Psoas muscle (tissue), 8 donors: ENCODE measurements at places on chromosomes 1 and 21. TPM values are rescaled to one million over a fixed set of nuclear protein-coding genes. Genes with fewer than 3 reads are reported as not detected.

Gene MPL
- total RNA-seq: not detected

Gene IFI44L
- 5.6 TPM for total RNA-seq

Gene PTGS2
- total RNA-seq: 0.53 TPM

- no peaks in the 10 kb centered on the region for H3K36me3 ChIP-seq
- H3K27me3 ChIP-seq: no peaks in the 10 kb centered on the region
- no peak for DNase-seq
- no peaks in the 10 kb centered on the region for H3K4me1 ChIP-seq
- H3K27ac ChIP-seq: no peak overlapping the region
- H3K4me3 ChIP-seq: no peak overlapping the region
Measured at GRCh38 chr1:177065430-177065829, 99.1 kb downstream of the ASTN1 start.

- DNase-seq: no peak
- no peak overlapping the region for H3K4me3 ChIP-seq
- H3K36me3 ChIP-seq: no peaks in the 10 kb centered on the region
- H3K4me1 ChIP-seq: no peaks in the 10 kb centered on the region
Measured at GRCh38 chr1:196152975-196153374, 455.3 kb downstream of the KCNT2 start.

DNA sequence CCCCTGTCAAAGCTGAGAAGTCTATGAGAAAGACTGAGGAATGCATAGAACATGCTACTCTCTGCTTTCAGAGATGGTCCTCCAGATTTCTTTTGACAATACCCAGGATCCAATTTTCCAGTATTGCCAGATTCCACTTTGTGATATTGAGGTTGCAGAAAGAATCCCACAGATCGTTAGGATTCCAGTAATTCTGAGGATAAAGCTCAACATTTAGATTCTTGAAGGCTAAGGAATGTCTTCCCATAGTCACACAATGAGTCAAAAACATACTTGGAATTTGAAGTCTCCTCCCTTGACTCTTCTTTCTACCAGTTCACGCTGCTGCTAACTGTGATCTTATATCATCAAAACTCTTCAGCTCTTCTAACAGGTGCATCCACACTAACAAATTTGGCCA lies 57.1 kb downstream of the TNFSF18 start:
- H3K27me3 ChIP-seq: no peaks in the 10 kb centered on the region
- no peak for DNase-seq
- no peak overlapping the region for H3K4me3 ChIP-seq

GRCh38 chr1:232386721-232387510 lies 243.0 kb downstream of the SIPA1L2 start:
- no peaks in the 10 kb centered on the region for H3K27me3 ChIP-seq
- no peak overlapping the region for H3K27ac ChIP-seq
- no peak overlapping the region for H3K4me3 ChIP-seq
- no peaks in the 10 kb centered on the region for H3K4me1 ChIP-seq
- H3K36me3 ChIP-seq: no peaks in the 10 kb centered on the region

DNA sequence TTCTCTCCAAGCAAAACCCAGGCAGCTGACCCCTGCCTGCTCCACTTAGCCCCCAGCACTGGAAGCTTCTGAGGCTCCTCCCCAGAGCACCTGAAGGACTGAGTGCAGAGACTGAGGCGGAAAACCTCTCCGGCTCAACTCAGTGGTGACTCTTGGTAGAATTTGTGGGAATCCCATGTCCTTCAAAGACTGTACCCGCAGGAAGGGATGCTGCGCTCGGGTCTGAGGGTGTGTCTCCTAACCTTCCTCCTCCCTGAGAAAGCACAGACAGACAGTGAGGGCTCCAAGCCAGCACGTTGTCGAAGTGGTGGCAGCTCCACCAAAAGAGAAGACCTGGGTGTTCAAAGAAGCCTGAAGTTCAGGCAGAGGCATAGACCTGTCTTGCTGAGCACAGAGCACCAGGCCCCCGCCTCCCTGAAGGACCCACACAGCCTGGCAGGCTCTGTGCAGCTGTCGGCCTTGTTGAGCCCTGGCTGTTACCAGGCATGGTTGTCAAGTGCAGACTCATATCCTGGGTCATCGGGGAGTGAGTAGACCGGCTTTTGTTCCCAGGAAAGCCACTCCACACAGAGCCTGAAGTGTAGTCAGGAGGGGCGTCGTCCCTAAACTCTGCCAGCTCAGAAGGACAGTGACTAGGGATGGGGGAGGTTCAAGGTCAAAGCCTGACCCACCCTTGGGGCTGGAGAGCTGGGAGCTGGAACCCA lies 36.7 kb downstream of the CSMD2 start:
- H3K27me3 ChIP-seq: no peaks in the 10 kb centered on the region
- no peaks in the 10 kb centered on the region for H3K36me3 ChIP-seq
- H3K4me1 ChIP-seq: no peaks in the 10 kb centered on the region

DNA sequence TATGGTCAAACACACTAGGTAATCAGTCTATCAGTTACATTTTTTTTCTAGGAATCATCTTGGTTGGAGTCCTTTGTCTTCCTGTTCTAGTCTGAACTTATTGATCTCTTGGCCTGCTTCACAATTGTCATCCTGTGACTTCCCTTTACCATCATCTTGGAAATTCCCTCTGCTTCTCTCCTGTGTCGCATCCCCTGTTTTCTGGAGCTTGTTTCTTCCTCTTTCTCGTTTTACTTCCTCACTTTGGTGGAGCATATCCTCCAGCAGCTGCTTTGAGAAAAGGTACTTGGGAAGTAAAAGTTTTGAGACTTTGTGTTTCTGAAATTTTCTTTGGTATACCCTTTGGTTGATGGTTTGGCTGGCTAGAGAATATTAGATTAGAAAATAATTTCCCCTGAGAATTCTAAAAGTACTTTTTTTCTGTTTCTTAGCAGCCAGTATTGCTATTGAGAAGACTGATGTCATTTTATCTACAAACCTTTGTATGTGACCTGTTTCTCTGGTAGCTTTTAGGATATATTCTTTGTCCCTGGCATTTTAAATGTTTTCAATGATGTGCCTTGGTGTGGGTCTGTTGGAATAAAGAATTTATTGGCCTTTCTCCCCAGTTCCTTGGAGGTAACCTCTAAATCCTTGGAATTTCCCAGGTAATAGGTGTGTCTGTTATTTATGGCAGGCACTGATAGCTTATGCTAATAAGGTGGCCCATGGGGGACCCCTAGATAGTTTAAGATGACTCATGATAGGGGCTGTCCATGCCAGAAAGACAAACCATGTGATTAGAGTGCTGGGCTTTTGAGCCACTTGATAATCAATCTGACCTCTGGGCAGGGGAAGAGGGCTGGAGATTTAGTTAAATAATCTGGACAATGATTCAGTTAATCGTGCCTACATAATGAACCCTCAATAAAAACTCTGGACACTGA lies 6.1 kb upstream of the MYCL start:
- H3K27me3 ChIP-seq: no peaks in the 10 kb centered on the region
- no peaks in the 10 kb centered on the region for H3K4me1 ChIP-seq
- DNase-seq: no peak

DNA sequence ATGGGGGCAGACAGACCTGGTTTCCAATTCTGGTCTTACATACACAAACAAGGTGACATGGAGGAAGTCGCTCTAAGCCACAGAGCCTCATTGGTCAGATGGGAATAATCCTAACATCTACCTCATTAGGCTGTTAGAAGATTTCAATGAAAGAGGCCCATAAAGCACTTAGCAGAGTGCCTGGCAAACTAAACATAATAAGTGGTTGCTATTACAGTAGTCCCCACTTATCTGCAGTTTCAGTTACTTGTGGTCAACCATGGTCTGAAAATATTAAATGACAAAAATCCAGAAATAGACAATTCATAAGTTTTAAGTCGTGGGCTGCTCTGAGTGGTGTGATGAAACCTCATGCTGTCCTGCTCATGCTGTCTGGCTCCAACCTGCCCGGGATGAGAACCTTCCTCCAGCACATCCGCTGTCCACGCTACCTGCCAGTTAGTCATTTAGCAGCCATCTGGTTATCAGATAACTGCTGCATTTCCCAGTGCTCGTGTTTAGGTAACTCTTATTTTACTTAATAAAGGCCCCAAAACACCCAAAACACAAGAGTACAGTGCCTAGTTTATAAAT lies 112.3 kb downstream of the DDX20 start:
- no peaks in the 10 kb centered on the region for H3K36me3 ChIP-seq
- H3K27me3 ChIP-seq: no peaks in the 10 kb centered on the region
- no peak for DNase-seq
- H3K4me3 ChIP-seq: no peak overlapping the region
- H3K27ac ChIP-seq: no peak overlapping the region

DNA sequence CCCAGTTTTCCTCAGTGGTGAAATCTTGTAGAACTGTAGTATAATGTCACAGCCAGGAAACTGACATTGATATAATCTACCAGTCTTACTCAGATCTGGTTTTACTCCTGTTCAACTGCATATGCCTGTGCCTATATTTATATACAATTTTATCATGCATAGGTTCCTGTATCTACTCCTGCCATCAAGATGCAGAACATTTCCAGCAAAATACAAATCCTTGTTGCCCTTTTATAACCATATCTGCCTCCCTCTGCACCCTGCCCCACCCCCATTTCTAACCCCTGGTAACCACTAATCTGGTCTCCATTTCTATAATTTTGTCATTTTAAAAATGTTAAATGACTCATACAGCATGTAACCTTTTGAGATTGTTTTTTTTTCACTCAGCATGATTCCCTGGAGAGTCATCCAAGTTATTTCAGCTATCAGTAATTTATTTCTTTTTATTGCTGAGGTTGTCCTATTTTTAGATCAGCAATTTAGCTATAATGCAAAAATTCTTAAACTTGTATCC lies 8.1 kb downstream of the UTP25 start:
- no peak overlapping the region for H3K4me3 ChIP-seq
- H3K4me1 ChIP-seq: no peaks in the 10 kb centered on the region
- H3K36me3 ChIP-seq: peaks cover 24% of the 10 kb centered on the region
- no peaks in the 10 kb centered on the region for H3K27me3 ChIP-seq

DNA sequence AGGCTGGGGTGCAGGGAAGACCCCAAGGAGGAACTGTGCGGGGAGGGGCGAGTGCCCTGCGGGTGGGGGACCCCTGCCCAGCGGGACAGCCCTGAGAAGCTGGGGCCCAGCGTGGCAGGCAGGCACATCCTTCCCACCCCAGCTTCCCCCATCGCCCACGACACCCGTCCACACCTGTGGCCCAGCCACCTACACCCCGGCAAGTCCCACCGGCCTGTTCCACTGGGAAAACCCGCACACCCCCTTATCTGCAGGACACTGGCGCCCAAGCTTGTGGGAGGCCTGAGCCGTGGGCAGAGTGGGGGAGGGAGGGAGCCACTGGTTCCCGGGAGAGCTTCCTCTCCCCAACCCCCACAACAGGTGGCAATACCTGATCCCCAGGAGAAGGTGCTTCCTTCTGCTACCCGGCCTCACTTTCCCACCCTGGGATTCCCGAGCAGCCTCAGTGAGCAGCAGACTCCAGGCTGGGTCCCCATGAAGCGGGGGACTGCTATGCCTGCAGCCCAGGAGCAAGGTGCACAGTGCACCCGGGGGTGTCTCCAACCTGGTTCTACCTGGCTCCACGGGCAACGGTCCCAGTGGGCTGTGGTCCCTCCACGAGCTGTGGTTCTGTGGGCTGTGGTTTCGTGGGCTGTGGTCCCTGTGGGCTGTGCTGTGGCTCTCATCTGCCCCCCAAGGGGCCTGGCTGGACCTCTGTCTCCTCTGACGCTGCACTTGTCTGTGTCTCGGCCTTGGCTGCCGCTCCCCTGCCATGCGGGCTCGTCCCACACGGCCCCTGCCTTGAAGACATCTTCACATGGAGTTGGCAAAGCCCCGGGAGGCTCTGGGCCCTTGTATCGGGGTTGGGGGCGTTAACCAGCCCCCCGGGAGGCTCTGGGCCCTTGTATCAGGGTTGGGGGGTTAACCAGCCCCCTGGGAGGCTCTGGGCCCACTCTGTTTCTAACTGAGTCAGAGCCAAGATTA lies 37.8 kb upstream of the POFUT2 start:
- no peak overlapping the region for H3K4me3 ChIP-seq
- DNase-seq: peak; percentile 43
- H3K4me1 ChIP-seq: no peaks in the 10 kb centered on the region
- H3K27ac ChIP-seq: no peak overlapping the region
- no peaks in the 10 kb centered on the region for H3K36me3 ChIP-seq

DNA sequence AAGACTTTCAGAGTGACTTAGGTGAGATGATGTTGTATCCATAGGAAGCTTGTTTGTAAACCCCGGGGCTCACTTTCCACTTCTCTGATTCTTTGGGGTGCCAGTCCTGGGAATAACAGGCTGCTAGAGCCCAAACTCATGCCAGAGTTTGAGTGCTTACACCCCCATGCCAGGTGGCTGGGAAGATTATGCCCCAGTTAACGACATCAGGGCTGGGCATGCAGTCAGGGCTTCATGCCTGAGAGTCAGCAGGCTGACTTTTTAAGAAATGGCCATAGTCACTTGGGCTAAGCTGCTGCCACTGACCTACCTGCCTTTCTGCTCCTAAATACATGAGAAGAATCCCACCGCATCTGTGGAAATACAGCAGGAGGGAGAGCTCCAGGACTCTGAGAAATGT lies 425.6 kb upstream of the VAMP3 start:
- H3K27me3 ChIP-seq: no peaks in the 10 kb centered on the region
- no peak overlapping the region for H3K4me3 ChIP-seq
- no peaks in the 10 kb centered on the region for H3K36me3 ChIP-seq
- H3K27ac ChIP-seq: no peak overlapping the region

DNA sequence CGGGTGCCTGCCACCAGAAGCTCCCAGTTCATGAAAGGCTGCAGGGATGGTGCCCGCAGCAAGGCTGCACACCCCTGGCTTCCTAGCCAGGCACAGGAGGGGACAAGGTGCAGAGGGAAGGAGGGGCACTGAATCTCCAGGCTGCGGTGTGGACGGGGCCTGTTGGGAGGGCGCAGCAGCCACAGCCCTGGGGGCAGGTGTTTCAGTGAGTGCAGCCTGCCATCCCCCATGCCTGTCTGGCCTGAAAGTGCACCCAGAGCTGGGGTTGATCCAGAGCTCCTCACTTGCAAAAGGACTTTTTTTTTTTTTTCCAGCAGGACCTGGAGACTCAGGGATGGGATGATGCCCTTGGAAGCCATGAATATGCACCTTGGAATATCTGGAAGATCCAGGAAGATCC lies 153.7 kb upstream of the C1orf174 start:
- H3K36me3 ChIP-seq: no peaks in the 10 kb centered on the region
- no peak for DNase-seq
- peaks cover 11% of the 10 kb centered on the region for H3K27me3 ChIP-seq
- no peaks in the 10 kb centered on the region for H3K4me1 ChIP-seq
- no peak overlapping the region for H3K4me3 ChIP-seq
- no peak overlapping the region for H3K27ac ChIP-seq

DNA sequence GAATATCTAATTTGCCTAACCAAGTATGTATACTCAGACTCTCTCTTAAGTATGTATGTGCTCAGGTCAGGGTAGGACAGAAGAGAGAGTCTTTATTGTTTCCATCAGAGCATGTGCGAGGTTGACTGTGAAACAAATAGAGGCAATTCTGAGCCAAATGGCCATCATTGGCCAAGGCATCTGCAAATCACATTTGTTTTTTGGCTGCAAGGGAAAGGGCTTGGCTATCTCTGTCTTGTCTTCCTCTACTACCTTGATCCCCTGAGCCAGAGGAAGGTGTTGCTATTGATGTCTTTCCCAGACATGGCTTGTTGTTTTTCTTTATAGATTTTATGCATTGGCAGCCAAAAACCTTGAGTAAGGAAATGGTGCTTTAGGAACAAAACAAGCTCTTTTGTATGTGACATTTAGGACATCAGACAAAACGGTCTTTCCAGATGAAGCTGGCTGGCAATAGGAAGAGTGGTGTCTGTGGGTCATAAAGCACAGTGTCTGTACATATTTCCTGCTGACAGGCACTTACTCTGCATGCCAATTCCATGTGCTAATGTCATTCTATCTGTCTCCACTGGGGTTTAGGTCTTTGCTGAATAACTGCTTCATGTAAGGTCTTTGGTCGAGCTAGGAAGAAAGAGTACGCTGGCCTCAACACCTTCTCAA lies 163.3 kb downstream of the BRINP2 start:
- no peaks in the 10 kb centered on the region for H3K36me3 ChIP-seq
- no peak overlapping the region for H3K4me3 ChIP-seq
- no peak for DNase-seq
- H3K4me1 ChIP-seq: peaks cover 5% of the 10 kb centered on the region
